ELR (cell line): ENCODE measurements at places on chromosomes 3 and 15.

- no peak for DNase-seq
Measured at GRCh38 chr3:96865605-96866004, 51.2 kb downstream of the EPHA6 start.

GRCh38 chr3:159763011-159763601 lies 225.5 kb upstream of the IL12A start:
- DNase-seq, result peak; percentile 96

- no peak for DNase-seq
Measured at GRCh38 chr3:122307976-122308375, 17.1 kb upstream of the CSTA start.

- no peak for DNase-seq
Measured at GRCh38 chr3:107637416-107638183, 114.8 kb downstream of the BBX start.

GRCh38 chr15:59364248-59364647 lies 8.4 kb downstream of the MYO1E start:
- DNase-seq, result peak; percentile 77
